ENCODE measurements at places on chromosomes 7 and 10.

GRCh38 chr7:102966465-102966864, 53.7 kb downstream of the LRRC17 start:
- DNase-seq, result no peak

- DNase-seq, result no peak
Observed at GRCh38 chr10:17292375-17292774, 64.3 kb downstream of the VIM start.

DNA sequence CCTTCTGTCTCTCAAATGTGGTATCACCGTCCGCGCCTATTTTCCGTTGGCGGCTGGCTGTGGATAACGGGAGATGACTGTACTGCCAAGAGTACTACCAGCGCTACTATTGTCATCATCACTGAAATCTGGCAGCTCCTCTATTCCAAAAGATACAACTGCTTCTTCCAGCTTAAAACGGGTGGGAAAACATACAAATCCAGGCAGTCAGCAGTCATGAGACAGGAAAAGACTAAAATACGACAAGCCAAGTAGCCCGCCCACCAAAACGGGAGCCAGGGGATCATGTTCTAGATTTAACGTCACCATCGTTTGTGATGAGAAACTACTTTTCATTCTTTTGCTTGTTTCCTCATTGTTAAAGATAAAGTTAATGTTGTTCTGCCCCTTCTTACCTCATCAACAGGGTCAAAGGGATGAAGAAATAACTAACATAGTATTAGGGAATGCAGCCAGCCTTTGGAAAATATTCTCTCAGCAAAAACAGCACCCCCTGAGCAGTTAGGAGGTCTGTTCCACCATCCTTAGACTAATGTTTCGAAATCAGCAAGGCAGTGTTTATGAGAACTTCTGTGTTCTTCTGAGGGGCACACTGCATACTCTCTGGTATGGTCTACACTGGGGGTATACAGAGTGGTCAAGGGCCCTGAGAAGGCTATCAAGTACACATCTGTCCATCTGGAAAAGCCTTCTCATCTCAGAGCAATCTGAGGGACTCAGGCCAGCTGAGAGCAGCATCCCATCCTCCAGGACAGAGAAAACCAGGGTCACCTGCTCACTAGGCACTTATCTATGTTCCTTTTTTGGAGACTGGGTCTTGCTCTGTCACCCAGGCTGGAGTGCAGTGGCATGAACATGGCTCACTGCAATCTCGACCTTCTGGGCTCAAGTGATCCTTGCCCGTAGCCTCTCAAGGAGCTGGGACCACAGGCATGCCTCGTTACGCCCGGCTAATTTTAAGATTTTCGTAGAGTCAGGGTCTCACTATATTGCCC, 47.5 kb downstream of the GNA12 start:
- no peak for DNase-seq

DNA sequence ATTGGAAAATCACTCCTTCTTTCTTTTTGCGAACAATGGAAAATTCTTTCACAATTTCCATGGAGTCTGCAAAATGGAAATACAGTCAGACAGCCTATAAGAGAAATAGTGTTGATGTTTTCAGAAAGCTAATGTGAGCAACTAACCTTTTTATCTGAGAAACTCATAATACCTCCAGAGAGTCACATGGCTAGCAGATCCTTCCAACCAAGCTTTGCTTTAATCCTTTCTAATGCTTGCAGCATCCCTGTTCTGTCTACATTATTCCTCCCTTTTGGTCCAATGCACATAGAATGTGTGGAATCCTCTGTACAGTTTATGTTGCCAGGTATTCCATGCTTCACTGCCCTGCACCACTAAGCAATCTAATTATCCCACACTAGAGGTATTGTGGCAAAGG, 717.5 kb upstream of the LRRN3 start:
- no peak for DNase-seq

DNA sequence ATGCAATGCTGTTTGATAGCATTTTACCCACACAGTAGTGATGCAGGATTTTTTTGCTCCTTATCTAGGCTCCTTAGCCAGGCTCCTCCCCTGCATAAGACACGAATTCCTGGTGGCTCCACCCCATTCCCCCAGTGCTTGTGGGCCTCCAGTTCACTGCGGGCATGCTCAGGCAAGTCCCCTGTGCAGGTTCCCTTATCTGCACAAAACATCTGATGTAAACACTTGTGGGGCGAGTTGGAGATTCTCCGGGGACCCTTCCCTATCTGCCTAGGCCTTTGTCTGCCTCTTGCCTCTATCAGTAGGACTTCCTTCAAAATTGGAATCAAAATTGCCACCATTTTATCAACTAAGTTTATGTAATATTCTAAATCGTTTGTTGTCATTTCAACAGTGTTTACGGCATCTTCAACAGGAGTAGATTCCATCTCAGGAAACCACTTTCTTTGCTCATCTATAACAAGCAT, 5.4 kb upstream of the STK17A start:
- no peak for DNase-seq

- DNase-seq, result no peak
Observed at GRCh38 chr7:151827620-151828019, 49.3 kb downstream of the PRKAG2 start.

- no peak for DNase-seq
Observed at GRCh38 chr7:34135924-34136323, 230.6 kb downstream of the BMPER start.

- DNase-seq, result no peak
Observed at GRCh38 chr10:18545621-18546305, 105.6 kb downstream of the NSUN6 start.

DNA sequence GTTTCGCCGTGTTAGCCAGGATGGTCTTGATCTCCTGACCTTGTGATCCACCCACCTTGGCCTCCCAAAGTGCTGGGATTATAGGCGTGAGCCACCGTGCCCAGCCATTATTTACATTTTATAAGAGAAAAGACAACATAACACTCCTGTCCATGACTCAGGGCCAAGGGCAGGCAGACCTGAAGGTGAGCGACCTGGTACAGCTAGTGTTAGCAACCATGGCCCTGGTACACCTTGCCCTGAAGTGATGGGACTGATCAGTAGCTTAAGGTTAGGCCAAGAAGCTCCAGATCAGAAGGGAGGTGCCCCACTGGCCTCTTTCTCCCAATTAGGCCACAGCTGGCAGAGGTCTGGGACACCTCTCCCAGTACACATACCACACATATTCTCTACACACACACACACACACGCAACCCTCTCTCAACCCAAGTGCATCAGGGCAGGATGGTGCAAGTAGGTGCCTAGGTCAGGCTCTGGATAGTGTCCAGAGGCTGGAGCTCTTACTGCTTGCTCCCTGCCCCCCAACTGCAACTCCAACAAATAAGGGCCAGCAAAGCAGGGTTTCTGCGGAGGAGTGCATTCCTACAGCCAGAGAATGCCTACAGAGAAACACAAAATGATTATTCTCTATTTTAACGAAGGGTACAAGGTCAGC, 43.8 kb downstream of the DPCD start:
- no peak for DNase-seq

DNA sequence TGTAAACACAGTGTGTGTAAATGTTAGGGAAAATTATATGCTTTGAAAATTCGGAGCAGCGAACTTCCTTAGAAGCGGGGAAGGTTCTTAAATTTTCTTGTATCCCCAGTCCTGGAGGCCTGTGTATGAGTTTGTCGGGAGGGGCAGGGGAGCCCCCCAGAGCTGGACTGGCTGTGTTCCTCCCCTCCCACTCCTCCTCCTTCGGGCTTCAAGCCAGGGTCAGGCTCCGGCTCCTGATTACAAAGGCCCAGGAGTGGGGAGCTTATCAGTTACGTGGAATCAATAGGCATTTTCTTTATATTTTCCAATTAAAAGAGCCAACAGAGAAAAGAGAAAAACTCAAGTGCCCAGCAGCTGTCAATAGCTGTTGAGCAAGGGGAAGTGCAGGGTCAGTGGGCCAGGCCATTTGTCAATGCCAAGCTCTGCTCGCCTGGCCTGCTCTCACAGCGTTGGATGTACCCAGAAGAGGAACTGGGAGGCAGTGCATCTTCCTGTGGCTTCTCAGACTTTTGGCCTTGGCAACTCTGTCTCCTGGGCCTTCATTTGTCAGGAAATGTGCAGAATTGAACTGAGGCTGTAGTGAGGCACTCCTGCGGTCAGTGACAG, 156.9 kb upstream of the PCBD1 start:
- DNase-seq, result no peak

DNA sequence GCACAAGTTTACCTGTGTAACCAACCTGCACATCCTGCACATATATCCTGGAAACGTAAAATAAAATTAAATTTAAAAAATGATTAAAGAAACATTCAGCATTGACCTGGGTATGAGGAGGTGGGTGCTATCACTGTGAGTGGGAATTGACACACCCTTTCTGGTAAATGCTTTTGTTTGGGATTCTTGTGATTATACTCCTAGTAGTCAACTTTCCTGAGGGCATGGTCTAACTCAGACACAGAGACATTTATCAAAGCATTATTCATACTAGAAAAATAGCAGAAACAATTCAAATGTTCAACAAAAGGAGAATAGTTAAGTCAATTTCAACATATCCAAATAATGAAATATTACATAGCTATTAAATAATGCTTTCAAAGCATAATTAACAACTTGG, 44.2 kb downstream of the CNNM2 start:
- no peak for DNase-seq

DNA sequence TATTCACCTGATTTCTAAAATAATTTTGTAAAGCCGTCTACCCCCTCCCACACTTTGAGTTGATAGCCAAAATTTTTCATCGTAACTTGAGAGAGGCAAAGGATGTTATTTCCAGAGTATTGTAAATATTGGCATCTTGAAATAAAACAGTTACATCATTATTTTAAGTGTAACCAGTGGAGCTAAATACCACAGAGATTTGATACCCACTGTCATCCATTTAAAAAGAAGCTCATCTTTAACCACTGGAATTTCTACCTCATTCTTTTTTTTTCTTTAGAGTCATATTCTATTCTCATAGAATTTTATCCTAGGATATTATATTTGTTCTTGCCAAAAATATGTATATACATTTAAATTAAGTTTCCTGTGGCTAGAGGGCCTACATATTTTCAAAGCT, 48.6 kb downstream of the CAMK1D start:
- no peak for DNase-seq

- no peak for DNase-seq
Observed at GRCh38 chr10:116120688-116121455, 152.1 kb downstream of the GFRA1 start.

DNA sequence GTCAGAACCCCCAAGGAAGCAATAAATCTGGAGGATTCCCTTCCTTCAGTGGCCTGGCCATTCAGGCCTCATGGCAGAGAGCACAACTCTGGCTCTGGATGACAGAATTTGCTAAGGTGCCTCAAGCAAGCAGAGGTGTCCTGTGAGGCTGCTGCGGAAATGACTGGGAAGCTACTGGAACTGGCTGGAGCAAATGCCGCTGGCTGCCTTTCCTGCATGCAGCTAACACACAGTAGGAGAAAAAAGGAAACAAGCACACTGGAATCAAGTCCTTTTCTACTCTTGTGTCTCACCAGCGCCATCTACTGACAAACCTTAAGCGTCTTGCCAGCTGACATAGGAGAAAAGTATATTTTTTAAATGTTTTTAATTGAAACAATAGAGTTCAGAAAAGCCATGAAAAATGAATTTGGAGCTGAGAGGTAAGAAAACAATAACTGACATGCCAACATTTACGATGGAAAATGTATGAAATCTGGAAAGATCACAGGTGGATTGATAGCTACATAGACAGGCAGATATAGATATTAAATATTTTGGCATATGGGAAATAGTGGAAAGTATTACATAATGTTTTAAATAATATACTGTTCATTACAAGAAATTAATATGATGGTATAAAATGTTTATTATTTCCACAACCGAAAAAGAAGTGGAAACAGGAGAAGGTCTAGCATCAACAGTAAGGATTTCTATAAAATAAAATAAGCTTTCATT, 951.6 kb downstream of the ANKRD7 start:
- peak; percentile 18 for DNase-seq

GRCh38 chr10:133062085-133062484, 25.6 kb upstream of the ADGRA1 start:
- no peak for DNase-seq

GRCh38 chr10:26650406-26650805, 47.1 kb upstream of the PDSS1 start:
- no peak for DNase-seq

DNA sequence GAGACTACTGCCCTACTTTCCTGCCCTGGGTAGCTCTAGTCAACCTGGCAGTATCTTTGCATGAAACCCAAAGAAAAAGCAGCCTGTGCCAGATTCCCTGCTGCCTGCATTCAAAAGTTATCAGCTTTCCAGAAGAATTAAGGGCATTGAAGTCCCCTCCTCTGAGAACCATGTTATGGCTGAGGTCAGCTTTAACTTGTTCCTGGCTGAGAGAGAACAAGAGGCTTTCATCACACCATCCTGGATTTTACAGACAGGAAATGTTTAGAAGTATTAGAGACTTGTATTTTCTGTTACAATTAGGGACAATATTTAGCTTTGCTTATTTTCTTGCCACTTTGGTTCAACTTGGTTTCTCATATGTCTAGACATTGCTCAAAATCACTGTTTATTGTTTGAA, 238.8 kb downstream of the ARL4A start:
- DNase-seq, result no peak

- no peak for DNase-seq
Observed at GRCh38 chr10:45592926-45593325, 79.6 kb downstream of the ZFAND4 start.

DNA sequence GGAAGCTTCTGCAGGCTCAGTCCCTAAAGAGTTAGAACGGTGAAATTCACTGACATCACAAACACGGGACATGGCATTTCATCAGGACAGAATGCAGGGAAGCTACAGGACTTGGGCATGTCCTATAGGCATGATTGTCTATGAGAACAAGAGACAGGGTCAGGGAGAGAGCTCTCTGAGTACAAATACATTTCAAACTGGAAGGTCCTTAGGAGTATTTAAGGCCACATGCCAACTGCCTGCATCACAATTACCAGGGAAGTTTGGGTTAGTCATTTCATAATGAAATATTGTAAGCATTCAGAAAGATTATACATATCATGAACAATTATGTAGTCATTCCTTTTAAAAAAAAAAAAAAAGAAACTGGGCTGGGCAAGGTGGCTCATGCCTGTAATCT, 71.3 kb downstream of the CREB3L2 start:
- DNase-seq, result no peak

- DNase-seq, result no peak
Observed at GRCh38 chr7:7884855-7885254, 83.7 kb upstream of the GLCCI1 start.

GRCh38 chr7:157428554-157428945, 91.7 kb downstream of the DNAJB6 start:
- DNase-seq, result no peak

DNA sequence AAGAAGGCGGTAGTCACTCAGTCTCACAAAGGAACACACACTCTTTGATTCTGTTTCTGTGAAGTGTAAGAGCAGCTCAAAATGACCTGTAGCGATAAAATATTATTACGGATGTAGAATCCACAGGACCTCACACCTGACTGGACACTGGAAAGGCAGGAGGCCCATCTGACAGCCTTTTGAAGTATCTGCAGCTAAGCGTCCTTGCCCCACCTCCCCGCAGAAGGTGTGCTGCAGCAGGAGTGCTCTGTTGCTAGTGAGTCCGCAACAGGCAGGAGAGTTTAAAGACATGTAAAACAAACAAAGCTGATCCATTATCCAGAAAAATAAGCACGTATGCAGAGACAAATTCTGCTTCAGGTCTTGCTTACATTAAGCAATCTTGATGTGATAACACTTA, 355.5 kb downstream of the GPR158 start:
- DNase-seq, result no peak

GRCh38 chr10:44395902-44396670, 11.2 kb upstream of the CXCL12 start:
- DNase-seq, result no peak

- DNase-seq, result no peak
Observed at GRCh38 chr7:102080434-102081243, 206.0 kb upstream of the SH2B2 start.

GRCh38 chr7:55969391-55969790, 5.0 kb downstream of the NIPSNAP2 start:
- no peak for DNase-seq

Data from C1 segment of cervical spinal cord (tissue), 14 donors.